ENCODE measurements at places on chromosomes 1 and 21.
A peak's percentile ranks its signal among the peaks of the same experiment; 100 is the strongest.

DNA sequence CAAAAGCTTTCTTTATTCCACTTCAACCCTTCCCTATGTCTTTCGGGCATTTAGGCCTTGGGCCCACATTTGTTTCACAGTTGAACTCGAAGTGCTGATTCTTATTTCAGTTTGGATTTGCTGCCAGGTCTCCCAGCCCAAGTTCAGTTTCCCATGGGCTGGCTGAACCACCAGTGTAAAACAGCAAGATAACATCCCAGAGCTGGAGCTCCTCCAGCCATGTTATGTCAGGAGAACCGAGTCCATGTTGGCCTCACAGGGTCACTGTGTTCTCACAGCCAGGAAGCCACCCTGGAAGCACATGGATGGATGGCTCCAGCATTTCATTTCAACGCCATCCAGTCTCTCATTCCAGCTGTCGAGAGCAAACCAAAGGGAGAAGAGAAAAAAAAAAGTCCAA is 45.2 kb upstream of the RXRG start:
- DNase-seq, result no peak

DNA sequence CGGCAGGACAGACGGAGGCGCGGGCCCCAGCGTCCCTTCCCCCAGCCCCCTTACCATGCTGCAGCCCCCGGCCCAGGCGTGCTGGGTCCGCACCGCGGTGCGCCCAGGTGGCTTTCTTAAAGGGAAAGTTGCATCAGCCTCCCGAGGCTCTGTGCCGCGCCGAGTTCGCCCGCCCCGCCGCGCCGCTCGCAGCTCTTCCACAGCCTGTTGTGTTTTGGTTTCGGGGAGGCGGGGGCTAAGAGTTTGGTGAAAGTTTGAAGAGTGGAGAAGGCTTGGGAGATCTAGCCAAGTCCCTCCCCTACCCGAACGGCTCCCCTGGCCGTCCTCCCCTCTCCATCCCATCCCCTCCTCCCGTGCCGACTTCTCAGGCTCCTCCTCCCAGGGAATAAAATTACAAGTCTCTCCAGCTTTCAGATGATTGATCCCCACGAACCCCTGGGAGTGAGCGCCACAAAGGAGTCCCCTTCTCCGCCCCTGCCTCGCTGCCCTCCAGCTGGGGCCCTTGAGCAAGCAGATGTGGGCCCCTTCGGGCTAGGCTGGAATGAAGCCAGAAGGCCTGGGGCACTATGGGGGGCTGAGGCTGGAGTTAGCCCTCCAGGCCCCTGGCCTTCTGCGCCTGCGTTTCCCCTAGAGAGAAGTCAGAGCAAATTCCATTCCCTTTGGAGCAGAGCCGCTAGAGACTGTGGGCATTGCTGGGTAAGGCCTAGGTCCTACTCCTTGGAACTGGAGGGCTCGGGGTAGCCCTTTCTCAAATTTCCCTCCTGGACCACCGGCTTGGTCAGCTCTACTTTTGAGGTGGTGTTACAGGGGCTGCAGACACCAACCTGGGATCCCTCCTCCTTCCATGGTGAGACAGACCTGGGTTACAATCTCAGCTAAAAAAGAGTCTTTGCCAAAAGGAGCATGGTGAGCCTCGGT is at the start of gene SLC6A9:
Gene SLC6A9 (minus strand): TSS at position 211 of the 918 bp plus-strand sequence. CDS start 7,185 bp downstream, outside the sequence.
- peak; percentile 29 for DNase-seq

DNA sequence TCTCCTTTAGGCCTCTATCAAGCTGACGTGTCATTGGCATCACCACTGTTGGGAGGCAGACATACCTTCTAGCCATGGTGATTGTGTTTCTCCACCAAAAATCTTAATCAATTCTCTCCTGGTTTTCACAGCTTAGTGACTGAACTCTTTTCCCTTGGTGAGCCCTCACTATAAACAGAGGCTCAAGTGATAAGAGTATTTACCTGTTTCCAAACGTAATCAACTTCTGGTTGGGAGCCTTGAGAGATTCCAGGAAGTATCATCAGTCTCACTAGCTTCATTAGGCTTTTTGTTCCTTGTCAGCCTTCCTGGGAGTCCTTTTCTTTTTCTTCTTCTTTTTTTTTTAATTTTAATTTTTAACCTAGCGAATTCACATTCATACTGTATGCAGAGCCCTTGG is 33.8 kb upstream of the KCNQ4 start:
- DNase-seq, result no peak

GRCh38 chr1:185479796-185480195 is 162.8 kb upstream of the IVNS1ABP start:
- no peak for DNase-seq

DNA sequence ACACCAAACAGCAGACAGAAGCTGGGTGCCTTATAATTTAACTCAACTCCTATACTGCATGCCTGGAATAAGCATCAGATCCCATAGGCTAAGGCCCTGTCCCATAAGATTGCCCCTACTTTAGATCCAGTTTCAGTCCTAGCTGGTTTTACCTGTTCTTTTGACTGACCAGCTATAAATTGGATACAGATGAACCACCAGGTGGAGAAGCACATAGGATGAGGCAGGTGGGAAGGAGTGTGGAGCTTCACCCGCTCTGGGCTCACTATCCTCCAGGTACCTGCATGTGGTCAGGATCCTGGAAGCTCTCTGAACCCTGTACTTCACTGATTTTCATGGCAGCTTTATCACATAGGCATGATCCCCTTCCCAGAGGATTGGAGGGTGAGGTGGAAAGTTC is 51.3 kb downstream of the MAST2 start:
- DNase-seq, result no peak

DNA sequence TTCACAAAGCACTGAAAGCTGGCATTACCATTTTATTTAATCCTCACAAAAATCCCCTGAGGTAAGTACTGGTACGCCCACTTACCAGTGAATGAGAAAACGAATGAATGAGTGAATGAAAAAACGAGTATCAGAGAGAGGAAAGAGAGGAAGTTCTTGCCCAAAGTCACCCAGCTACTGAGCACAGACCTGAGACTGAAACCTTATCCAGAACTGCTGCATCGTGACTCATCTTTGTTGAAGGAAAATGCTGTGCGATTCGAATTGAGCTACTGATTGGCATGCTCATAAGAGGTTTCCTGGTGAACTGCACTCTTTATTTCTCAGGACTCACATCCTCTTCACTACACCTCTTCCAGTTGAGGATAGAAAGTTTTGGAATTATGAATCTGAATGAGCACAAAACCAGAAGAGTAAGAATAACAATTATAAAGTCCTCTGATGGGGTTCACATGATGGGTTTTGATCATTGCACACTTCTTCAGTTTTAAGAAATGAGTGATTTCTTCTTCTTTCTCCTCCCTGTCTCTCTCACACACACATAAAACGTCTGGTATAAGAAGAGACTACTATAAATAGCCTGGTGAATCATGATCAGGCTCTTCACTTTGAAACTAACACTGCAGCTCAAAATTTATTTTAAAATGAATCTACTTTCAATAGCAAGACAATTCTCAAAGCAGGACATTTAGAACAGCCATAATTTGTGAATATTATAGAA is 32.1 kb downstream of the IL12RB2 start:
- DNase-seq, result peak; percentile 92

DNA sequence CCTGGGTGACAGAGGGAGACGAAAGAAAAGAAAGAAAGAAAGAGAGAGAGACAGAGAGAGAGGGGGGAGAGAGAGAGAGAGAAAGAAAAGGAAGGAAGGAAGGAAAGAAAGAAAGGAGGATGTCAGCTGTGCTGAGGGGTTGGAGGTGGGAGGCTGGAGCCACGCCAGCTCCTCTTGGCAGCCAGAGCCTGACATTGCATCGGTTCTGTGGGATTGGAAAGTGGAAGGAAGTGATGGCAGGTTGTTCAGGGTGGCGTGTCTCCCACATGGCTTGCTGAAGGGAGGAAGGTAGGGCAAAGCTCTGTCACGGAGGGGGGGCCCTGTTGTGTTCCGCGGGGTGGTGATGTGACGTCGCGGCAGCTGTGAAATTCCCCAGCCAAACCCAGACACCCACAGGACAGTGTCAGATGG is 30.7 kb downstream of the EIF2D start:
- DNase-seq, result no peak

GRCh38 chr1:17209430-17209829 is 4.5 kb downstream of the PADI1 start:
- DNase-seq, result no peak

DNA sequence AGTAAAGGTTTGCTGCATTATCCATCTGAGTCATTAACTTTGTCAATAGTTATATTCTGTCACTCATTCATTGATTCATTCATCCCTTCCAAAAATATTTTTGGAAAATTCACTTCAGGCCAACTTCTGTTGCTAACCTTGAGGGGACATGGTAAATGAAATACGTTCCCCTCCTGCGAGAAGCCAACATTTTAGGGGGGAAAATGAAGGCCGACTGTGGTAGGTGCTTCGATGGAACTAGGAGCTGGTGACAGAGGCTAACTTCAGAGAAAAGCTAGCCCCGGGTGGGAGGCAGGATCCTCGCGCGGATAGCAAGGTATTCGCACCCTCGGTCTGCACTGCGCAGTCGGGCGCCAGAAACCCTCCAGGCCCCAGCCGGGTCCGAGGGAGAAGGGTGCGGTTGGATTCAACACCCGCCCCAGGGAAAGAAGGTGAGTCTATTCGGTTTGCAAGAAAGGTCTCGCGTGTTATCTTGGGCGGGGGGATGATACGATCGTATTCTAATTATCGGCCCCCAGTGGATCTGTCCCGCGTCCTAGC is 646 bp upstream of the RRP15 start:
- DNase-seq, result peak; percentile 20

GRCh38 chr1:10475510-10475909 is 760 bp downstream of the PEX14 start:
- no peak for DNase-seq
